ENCODE measurements at places on chromosomes 3 and 15. TPM values are rescaled to one million over a fixed set of nuclear protein-coding genes. Genes with fewer than 3 reads are reported as not detected.

RYR3 gene
- not detected for total RNA-seq

CASR gene
- not detected for total RNA-seq

JMJD7 gene
- total RNA-seq = 11.7 TPM

MOBP gene
- not detected for total RNA-seq

NOX5 gene
- 0.11 TPM for total RNA-seq

HGD gene
- total RNA-seq = not detected

PLOD2 gene
- 330 TPM for total RNA-seq

ZNF385D gene
- 0.97 TPM for total RNA-seq

HRG gene
- not detected for total RNA-seq

CTXND1 gene
- not detected for total RNA-seq

LRRK1 gene
- total RNA-seq = 6.8 TPM

PIERCE2 gene
- 0.54 TPM for total RNA-seq

VWA5B2 gene
- total RNA-seq = not detected

ARL14 gene
- not detected for total RNA-seq

CELSR3 gene
- 1.4 TPM for total RNA-seq

PSMD2 gene
- 596 TPM for total RNA-seq

CYP11A1 gene
- 0.25 TPM for total RNA-seq

MFN1 gene
- total RNA-seq = 54.9 TPM

RARB gene
- not detected for total RNA-seq

CHRNA3 gene
- not detected for total RNA-seq

USP50 gene
- total RNA-seq = not detected

LSG1 gene
- 36.5 TPM for total RNA-seq

REC114 gene
- total RNA-seq = not detected
